ENCODE measurements at places on chromosomes 16 and 17.

DNA sequence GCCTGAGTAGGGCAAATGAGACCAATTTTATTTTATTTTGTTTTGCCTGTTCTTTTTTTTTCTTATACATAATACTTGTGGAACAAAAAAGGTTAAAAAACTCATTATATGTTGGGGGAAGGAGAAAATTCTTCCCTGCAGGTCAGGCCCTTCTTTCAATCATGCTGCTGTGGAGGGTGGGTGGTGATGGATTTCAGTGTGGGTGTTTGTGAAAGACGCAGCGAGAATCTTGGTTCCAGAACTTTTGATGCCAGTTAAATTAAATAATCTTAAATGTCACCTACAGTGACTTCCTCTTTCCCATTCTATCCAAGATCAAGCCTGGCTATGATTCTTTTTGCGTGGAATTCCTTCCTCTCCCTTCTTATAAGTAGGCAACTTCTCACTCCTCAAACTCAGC, 595.8 kb upstream of the EEF2KMT start:
- DNase-seq = no peak

DNA sequence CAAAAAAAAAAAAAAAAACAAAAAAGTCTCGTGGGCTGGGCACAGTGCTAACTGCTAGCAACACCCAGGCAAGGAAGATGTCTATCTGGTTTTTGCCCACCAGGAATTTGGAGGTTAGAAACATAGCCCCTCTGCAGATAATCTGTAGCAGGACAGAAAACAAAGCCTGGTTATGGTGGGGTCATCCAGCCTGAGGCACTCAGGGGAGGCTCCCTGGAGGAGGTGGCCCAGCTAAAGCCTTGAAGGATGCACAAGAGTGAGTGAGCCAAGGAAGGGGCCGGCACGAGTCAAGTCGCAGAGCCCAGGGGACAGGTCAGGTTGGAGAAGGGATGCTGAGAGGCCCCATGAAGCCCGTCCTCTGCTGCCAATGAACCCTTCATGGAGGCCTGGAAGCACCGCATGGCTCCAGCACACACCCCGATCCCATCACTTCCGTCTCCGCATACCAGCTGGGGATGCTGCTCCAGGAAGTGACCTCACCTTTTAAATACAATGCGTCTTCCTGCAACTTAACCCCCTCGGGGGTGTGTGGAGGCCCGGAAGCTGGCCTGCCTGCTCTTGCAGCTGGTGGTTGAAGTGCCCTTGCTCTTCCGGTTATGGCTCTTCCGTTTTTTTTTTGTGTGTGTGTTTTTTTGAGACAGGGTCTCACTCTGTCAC, 86.5 kb downstream of the ENGASE start:
- DNase-seq = no peak

- DNase-seq = peak; percentile 14
Measured at GRCh38 chr17:81967533-81968395, 6.8 kb upstream of the NOTUM start.

DNA sequence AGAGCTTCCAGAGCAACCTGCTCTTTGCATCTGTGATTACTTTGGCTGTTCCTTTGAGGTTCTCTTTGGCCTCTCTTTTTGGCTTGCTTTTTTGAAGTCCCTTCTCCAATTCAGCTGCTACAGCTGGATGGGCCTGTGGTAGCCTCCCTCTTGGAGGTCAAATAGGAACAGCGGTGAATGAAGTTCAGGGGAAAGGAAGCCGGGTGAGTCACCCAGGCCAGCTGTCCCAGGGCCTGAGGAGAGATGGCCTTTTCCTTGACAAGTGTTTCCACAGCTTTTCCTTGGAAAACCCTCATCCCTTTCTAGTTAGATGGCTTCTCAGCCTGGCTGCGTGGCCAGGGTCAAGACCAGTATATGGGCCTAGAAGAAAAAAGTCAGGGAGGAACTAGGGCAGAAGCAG, 103.1 kb downstream of the STX8 start:
- no peak for DNase-seq

GRCh38 chr16:1548727-1549126, 15.3 kb downstream of the TMEM204 start:
- DNase-seq = no peak

DNA sequence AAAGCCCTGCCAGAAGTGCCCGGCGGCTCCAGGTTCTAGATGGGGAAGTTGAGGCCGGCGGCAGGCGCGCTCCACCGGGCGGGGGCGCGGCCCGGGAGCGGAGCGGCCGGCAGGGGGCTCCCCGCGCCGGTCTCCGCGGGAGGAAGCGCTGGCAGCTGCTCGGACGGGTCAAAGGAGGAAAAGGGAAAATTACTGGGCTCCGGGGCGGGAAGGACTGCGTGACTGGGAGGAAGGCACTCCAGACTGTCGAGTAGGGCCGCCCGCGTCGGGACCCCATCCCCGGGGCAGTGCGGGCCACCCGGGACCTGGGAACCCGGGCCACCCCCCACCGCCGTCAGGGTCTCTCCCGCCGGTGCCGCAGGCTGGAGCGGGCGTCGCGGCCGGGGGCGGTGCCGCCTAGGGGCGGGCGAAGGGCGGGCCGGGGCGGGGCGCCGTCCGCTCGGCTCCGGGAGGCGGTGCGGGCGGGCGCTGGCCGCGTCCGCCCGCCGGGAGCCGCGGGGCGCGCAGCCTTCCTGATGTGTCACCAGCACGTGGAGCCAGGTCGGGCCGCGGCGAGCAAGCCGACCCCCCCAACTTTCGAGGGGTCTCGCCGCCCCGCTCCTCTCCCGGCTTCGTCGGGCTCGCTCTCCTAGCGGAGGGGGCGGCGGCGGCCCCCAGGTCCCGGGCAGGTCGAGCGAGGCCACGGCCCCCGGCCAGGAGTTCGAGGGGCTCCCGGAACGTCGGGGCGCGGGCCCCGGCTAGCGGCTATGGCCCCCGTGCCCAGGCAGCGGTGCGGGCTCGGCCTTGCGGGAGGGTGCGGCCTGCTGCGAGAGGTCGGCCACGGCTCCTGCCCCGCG, 167.5 kb downstream of the RAB11FIP4 start:
- DNase-seq = peak; percentile 41

GRCh38 chr17:35801583-35802224, 6.3 kb upstream of the MMP28 start:
- DNase-seq = no peak

GRCh38 chr17:7220593-7221277, 997 bp downstream of the ACADVL start:
- peak; percentile 46 for DNase-seq

- no peak for DNase-seq
Measured at GRCh38 chr17:10268005-10268404, 69.6 kb upstream of the GAS7 start.

GRCh38 chr16:72768591-72768990, 279.3 kb downstream of the ZFHX3 start:
- no peak for DNase-seq

- DNase-seq = no peak
Measured at GRCh38 chr17:72258711-72259110, 137.9 kb downstream of the SOX9 start.

DNA sequence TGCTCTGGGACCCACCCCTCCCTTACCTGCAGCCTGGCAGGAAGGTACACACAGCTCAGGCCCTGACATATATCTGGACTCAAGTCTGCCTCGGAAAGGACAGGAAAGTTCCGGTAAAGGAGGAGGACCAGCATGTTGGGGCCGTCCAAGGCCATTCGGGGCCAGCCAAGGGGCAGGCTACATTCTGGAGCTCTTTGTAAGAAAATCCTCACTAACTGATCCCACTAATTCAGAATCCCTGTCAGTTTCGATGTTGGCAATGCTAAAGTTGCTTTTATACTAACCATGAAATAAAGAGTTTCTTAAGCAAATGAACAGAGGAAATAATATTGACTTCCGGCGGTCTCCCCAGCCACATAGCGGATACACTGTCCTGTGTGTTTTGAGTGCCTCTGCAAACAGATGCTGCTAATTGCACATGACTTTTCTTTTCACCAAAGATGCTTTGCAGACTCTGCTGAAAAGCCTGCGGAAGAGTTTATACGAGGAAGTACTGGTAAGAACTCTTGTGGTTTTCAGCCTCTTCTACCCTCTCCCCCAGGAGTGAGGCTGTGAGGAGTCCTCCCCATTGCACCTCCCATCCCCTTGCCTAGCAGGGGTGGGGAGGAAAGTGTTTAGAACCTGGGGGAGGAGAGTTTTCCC, 54.8 kb downstream of the PLXDC1 start:
- DNase-seq = no peak

DNA sequence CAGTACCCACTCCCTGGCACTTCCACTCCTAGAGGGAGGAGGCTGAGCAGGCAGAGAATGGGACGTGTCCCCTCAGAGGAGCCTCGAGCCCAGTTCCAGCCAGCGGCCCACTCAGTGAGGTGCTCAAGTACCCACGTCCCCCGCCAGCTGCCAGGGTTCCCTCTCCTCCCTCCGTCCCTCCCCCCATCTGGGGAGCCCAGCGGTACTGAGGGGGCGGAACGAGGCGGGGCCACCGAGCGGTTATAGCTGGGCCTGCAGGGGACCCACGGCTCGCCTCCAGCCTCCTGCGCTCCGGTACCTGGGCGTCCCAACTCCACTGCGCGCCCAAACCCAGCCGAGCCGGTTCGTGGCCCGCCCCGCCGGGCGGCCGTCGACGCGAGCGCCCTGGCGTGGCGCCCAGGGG, at the start of gene NPW:
Gene NPW (plus strand): TSS at position 268 of the 403 bp plus-strand sequence.
- DNase-seq = no peak

DNA sequence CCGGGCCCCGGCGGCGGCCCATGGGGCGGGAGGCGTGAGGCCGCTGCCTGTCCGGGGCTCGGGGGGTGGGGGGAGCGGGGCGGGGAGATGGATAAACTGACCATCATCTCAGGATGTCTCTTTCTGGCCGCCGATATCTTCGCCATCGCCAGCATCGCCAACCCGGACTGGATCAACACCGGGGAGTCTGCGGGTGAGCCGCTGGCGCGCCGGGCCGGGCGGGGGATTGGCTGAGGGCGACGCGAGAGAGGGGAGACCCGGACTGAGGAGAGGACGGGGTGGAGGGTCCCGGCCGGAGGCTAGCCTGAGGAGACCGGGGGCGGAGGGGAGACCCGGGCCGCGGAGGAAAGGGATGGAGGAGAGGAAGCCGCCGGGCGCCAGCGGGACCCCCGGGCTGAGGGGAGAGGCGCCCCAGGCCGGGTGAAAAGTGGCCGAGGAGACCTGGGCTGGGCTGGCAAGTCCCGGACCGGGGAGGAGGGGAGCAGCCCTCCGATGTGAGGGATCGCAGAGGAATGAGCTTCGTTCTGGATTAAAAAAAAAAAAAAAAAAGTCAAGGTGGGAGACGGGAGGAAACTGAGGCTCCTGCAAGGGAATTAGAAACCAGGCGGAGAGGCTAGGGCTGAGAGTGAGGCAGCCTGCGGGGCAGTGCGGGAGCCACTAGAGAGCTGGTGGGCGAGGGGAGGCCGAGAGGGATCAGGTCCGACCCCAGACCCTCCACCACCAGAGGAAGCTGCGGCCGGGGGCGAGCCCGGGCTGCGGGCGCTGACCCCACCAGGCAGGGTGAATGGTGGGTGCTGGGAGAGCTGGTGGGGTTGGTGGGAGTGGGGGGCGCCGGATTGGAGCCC, 526 bp downstream of the MOSMO start:
- DNase-seq = no peak

DNA sequence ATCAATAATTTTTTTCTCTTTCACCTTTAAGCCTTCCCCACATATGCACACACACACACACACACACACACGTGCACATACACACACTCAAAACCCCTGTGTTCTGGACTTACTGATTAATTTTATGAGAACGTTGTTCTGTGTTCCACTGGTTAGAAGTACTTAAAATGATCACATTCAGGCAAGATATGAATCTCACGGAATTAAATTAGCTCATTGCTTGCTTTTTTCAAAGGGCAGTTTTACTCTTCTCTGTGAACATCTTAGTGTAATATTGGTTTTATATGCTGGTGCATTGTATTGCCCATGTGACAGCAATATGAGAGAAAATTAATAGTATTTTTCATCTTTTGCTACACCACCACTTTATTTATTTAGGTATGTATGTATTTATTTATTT, 377.3 kb upstream of the RBFOX1 start:
- no peak for DNase-seq

- DNase-seq = peak; percentile 16
Measured at GRCh38 chr16:1331712-1332617, 1.5 kb upstream of the BAIAP3 start.

DNA sequence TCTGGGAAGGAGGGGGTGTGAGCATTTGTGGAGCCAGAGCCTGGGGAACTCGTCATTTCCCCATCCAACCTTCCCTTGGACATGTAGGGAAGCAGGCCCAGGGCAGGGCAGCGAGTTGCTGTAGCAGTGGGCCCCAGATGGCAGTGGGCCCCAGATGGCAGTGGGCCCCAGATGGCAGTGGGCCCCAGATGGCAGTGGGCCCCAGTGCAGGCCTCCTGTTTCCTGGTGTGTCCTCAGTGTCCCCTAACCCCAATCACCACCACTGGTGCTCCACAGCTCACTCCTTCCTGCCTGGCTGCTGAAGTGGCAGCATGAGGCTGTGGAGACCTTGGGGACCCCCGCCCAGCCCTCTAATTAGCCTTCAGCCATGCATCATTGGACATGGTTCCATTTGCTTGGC, 4.5 kb downstream of the KCNJ12 start:
- no peak for DNase-seq

- no peak for DNase-seq
Measured at GRCh38 chr17:32651084-32651483, 164.3 kb downstream of the CDK5R1 start.

- DNase-seq = no peak
Measured at GRCh38 chr17:77508047-77508715, 367.4 kb downstream of the SEC14L1 start.

DNA sequence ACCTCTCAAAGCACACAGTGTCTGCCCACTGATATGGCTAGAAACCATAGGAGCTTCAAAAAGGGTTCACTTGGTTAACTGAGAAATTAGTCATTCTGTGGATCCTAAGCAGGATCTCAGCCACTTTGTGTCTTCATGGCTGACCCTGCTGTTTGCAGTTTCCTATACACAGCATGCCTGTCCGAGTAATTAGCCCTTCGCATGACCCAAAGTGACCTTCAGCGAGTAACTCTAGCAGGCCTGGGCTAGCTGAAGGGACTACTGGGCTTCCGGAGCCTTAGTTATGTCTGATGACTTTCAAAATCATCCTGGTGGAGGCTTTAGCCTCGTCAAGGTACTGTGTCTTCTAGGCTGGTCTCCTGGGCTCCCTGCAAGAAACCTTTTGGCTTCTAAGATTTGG, 28.9 kb upstream of the FBXW10B start:
- no peak for DNase-seq

GRCh38 chr17:61574542-61575351, 16.3 kb downstream of the NACA2 start:
- DNase-seq = peak; percentile 32

DNA sequence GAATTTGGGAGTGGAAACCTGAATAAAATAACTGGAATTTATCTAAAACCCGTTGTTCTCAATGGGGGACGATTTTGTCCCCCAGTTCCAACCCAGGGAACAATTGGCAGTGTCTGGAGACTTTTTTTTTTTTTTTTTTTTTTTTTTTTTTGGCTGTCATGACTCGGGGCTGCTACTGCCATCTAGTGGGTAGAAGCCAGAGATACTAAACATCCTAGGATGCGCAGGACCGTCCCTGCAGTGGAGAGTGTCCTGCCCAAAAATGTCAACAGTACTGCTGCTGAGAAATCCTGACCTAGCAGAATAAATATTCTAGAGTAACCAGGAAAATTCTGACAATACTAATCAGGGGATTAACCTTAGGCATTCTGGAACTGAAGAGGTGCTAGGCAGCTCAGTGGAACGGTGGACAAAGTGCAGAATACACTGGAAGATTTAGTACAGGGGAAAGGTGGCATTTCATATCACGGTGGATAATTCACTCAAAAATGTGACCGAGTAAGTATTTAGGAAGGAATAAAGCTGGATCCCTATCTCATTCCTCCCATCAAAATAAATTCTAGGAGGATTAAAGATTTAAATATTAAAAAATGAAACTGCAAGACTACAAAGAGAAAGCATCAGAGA, 107.6 kb downstream of the SPECC1 start:
- peak; percentile 23 for DNase-seq

- peak; percentile 62 for DNase-seq
Measured at GRCh38 chr16:11350921-11351335, 5.7 kb downstream of the RMI2 start.

- no peak for DNase-seq
Measured at GRCh38 chr17:76331083-76331482, 22.6 kb downstream of the PRPSAP1 start.

Measured in fibroblast of the conjunctiva (primary cell).